ENCODE measurements at places on chromosomes 11 and 22. TPM values are rescaled to one million over a fixed set of nuclear protein-coding genes. Genes with fewer than 3 reads are reported as not detected.
A peak's percentile ranks its signal among the peaks of the same experiment; 100 is the strongest.

DNA sequence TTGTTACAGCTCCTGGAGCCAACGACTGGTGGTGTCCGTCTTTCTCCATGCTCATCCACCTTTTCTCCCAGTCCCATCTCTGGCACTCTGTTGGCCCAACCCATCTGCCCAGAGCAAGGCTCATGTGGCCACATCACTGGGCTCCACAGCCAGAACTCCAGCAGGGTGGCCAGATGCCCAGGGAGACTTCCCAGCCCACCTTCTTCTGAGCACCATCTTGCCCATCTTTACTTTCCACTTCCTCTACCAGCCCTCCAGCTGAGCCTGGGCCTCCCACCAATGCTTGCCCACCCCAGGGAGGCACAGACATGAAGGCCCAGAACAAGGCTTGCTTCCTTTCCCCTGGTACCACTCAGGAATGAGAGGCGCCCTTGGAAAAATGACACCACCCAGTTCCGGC, 116.8 kb downstream of the BUD13 start:
- no peak for DNase-seq

Gene SLC22A12
- not detected for total RNA-seq

- DNase-seq: no peak
These were observed 86.9 kb upstream of the WNT11 start for GRCh38 chr11:76293189-76293631.

DNA sequence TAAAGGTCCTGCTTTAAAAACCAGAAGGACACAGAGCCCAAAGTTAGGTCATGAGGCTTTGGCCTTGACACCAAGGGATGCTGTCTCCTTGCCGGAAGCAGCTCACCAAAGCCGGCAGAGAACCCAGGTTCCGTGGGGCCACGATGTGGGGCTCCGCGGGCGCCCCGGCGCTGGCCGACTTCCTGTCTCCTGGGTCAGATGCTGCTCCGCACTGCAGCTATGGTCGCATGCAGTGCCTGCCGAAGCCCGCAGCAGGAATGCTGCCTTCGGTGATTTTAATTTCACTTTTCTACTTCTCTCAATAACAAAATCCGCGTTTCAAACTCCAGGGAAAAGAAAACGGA, 454 bp upstream of the OTUB1 start:
- DNase-seq: no peak

DNA sequence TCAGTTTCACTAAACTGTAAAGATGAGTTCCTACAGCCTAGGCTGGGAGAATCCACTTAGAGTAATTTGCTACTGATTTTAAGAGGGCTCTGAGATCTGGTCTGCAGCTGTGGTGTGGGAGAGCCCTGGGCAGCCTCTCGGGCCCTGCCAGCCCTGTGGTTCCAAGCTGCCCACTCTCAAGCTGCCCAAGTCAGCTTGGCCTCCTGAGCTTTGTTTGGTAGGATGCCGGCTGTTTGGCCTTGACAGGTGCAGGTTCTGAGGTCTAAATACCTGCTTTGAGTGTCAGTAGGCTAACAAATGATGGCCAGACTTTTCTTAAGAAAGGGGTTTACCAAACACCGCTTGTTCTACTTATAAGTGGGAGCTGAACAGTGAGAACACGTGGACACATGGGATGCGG, 133.3 kb upstream of the TTC12 start:
- DNase-seq: no peak

DNA sequence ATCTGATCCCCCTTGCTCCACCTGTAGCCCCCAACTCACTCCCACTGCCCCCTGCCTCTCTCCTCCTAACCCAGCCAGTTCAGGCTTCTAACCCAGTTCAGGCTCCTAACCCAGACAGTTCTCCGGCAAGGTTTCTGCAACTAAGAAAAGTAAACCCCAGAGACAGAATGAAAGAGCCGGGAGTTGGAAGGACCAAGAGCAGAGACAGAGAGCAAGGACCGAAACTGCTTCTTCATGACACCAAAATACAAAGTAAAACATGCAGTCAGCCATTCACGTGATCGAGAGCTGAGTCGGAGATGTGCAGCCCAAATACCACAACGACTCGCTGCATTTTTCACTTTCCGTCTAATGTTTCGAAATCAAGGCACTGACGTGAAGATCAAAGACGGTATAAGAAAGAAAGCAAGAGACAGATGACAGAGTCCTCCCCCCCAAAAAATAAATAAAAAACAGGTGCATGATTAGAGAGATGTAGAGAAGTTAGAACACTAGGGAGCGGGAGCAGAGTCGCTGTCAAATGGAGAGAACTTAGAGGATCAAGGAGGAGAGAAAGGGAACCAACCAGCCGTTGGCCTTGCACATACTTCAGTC, 884 bp downstream of the IL10RA start:
- DNase-seq: no peak

DNA sequence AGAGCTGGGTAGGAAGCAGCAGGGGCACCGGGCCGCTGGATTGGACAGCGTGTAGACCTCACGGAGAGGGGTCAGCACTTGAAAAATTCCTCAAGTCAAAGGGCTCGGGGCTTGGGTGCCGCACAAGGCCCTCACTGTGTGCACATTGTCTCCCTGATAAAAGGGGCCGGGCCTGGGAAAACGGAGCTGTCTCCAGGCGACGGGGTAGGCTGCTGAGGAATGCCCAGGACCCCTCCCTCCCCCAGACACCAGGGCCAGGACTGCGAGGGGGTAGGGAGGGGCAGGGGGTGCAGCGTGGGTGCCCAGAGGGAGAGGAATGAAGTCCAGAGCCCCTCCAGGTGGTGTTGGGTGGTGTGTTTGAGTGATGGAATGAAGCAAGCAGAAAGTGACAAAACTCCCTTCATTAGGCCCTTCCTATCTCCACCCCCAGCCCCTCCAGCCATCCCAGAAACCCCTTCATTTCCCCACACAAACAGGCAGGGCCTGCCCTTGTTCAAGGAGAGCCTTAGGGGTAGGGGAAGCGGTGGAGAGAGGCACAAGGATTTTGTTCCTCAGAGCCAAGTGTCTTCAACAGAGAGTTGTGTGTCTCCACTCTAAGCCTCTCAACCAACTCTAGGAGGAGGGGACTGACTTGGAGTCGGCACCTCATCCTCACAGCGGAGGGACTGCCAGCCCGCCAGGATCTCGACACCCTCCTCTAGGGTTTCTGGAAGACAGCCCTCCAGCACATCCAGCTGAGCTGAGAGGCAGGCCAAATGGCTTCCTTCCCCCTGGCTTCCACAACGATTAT, 63.9 kb downstream of the SYN3 start:
- DNase-seq: no peak

DNA sequence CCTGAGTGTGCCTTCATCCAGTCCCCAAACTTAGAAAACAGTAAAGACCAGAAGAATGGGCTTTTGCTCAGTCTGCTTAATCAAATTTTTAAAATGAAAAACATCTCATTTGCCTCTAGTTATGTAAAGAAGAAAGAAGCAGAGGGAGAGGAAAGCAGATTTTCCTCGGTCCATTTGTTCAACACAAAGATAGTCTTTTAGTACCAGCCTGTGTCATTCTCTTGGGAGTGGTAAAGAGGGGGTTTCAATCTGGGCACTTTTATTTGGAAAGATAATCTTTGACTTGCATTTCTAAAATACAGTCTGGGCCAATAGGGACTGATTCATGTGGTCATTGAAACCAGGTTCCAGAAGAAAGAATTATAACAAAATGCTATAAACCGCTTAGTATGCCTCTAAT, 29.5 kb downstream of the KREMEN1 start:
- DNase-seq: no peak

Gene GPHA2
- not detected for total RNA-seq

DNA sequence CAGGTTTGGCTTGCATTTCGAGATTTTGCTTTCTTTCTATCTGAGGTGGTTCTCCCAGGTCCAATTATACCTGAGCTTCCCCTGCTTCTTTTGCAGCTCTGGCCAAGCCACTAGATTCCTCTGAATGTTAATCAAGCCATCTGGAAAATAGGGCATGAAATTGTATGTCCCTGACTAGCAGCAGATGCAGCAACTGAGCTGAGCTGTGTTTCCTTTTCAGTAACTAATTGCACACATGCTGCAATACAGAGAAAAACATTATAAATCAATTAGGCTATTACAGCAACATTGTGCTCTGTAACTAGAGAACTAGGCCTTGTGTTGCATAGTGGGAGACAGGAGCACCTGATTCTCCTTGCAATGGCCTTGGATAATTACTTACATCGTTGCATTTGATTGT, 408.3 kb downstream of the ETS1 start:
- no peak for DNase-seq

Gene INPP5J
- 7.5 TPM for total RNA-seq

DNA sequence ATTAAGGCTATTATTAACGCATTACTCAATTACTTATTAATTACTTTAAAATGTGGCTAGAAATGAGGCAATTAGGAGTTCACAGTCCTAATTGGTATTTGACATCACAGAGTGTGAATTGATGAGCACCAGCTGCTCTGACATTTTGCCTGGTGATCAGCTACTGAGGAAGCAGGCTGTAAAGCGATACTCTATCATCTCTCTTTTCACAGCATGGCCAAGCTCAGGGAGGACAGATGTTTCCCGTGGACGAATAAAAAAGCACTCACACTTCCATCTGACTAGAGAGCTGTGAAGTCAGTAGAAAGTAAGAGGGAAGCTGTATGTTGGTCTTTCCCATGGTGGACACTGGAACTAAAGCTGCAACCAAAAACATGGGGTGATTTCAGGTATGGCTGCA, 29.1 kb upstream of the SYT9 start:
- DNase-seq: no peak

GRCh38 chr11:93849751-93850593, 446 bp downstream of the VSTM5 start:
- DNase-seq: no peak

DNA sequence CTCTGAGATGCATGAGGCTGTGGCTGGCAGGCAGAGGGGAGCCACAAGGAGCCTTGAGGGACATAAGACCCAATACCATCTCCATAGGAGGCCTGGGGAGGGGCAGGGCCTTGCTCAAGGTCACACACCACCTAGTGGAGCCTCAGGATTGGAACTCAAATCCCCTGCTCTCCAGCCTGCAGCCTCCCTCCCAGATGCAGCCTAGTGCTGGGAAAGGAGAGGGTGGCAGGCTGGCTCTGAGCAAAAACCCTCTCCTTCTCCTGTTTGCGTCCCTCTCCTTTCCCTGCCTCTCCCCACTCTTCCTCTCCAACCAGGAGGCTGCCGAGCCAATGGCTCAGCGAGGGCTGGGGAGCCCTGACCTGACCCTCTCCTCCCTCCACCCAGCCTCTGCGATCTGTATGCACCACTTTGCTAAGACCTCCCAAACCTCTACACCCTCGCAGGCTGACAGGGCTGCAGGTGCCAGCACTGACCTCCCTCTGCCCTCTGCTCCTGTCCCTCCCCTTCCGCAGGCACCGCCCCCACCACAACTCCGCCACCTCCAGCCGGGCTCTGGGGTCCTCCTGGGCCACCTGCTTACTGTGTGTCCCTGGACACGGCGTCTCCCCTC, 14.7 kb downstream of the IGLL1 start:
- no peak for DNase-seq

- no peak for DNase-seq
These were observed 41.2 kb upstream of the KLHL35 start for GRCh38 chr11:75474240-75474639.

DNA sequence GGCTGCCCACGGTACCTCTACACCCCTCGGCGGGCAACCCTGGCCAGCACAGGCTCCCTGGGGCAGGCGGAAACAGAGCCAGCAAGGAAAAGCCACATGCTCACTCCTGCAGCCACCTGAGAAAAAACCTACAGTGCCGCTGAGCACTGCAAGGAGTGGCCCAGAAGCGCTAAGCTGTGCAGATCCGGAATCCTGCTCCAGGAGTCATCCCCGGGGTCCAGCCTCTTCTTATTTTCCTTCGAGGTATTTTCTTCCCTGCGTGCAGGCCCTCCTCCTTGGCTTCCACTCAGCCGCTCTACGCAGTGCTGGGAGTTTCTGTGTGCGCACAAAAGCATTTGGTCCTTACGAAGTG, 81.0 kb downstream of the TRMU start:
- DNase-seq: no peak

DNA sequence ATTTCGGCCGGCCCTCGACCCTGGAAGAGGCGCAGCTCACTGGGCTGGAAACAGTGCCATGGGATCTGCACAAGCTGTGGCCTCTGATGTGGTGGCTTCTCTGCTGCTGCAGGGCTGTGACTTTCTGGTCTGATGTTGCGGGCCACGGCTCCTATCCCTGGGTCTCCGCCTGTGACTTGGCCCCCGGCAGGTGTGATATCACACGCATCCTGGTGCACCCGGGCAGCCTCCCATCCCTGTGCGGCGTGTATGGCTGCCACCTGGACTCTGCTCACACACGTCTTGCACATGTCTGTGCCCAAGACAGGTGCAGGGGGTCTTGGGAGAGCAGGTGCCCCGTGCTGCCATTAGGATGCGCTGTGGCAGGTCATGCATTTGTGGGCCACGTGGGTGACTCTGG, 31.1 kb downstream of the GRAMD4 start:
- DNase-seq: no peak

GRCh38 chr11:2202900-2203439, 31.4 kb upstream of the TH start:
- DNase-seq: peak; percentile 6

Gene SLC22A8
- not detected for total RNA-seq

Gene NPTXR
- 3.7 TPM for total RNA-seq

DNA sequence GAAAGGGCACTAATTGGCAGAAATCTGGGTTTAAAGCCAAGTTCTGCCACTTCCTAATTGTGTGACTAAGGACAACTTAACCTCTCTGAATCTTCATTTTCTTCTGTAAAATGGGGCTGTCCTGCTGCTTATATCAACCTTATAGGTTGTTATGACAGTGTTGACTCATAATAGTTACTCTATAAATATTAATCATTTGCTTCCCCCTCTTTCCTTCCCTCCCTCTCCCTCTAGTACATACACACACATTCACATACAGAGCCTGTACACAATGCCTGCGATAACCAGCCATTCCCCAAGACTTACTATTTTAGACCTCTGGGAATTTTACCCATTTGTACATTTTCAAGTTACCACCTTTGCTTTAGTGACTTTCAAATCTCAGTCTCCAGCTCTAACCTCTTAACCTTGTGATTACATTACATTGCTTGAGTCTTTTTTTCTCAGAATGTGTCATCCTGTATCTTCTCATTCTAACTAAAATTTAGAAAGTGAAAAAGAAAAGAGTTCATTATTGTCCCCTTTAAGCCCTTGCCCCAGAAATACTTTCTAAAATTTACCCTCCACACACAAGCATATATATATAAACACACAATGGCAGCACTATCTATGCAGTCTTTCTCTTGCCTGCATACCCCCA, 31.9 kb downstream of the GDPD4 start:
- no peak for DNase-seq

DNA sequence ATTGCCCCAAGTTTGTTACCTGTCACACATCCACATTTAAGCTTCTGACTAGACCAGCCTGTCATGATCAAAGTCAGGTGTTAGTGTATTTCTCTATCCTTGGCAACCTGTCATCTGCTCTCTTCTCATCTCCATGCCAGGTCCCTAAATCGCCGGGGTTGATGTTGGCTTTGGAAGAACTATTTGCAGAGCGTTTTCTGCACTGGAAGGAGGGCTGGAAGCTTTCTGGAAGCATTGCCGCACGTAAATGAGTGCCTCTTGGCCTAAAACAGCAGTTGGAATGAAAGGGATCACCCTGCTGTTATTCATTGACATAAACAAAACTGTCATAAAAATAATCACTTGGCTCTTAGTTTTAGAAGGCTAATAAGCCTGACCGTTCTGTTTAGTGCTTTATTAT, 1.4 kb downstream of the TTC12 start:
- DNase-seq: no peak
